KG1 (cell line): ENCODE measurements at places on chromosomes 2 and 18.

DNA sequence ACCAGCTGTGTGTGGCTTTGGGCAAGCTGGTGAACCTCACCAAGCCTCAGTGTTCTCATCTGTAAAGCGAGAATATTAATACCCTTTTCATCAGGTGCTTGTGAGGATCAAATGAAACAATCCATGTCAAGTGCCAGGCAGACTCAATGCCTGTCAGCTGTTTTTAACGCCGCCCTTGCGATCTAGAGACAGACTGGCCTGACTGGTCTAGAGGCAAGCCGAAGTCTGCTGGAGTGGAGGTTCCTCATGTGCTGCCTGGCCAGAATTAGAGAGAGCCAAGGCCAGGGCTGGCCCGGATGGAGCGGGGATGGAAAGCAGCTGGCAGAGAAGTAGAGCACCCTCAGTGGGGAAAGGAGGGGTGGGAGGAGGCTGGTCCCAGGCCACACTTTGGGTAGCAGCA lies 74.5 kb upstream of the B3GNT7 start:
- no peak for DNase-seq

GRCh38 chr2:10839813-10840212 lies 27.2 kb upstream of the PDIA6 start:
- DNase-seq: no peak

- no peak for DNase-seq
These were observed 132.3 kb downstream of the UXS1 start for GRCh38 chr2:106061611-106062349.

- DNase-seq: no peak
These were observed 471.0 kb upstream of the CDH2 start for GRCh38 chr18:28647961-28648360.

GRCh38 chr2:44543773-44544725 lies 182.3 kb downstream of the CAMKMT start:
- no peak for DNase-seq

- no peak for DNase-seq
These were observed 69.2 kb downstream of the NRXN1 start for GRCh38 chr2:50962731-50963130.

- DNase-seq: no peak
These were observed 512.9 kb upstream of the ID2 start for GRCh38 chr2:8168876-8169424.

- DNase-seq: no peak
These were observed 23.4 kb upstream of the GALNT14 start for GRCh38 chr2:31161637-31162036.

DNA sequence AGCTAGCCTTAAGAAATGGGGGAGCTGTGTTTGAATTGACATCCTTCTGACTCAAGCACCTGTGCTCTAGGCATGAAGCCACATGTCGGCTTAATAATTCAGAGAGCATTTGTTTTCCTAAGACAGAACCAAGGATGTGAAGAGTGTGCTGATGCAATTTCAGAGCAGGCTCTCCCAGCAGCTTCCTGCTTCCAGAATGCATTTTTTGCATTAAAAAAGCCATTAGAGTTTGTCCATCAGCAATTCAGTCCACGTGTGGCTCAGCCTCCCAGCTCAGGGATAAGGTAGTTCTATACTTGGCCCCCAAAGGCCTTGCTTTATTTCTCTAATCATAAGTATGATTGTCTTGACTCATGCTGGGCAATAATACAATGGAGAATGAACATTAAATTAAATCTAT lies 37.7 kb downstream of the DOCK10 start:
- no peak for DNase-seq
